ENCODE measurements at places on chromosomes 4 and X.

DNA sequence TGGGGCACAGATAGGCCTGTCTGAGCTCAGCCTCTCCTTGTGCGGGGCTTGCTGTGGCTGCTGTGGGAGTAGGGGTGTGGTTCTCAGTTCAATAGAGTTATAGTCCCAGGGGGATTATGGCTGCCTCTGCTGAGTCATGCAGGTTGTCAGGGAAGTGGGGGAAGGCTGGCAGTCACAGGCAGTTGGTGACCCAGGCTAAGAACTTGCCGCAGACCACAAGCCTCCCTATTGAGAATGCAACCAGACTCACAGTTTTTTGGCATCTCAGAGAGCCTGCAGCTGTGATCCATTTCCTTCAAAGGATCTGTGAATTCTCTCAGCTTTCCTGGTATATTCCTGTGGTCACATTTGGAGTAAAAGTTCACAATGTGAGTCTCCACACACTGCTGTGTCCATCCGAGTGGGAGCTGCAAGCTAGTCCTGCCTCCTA is 364.9 kb downstream of the ZNF674 start:
- DNase-seq = no peak

- DNase-seq = no peak
Measured at GRCh38 chr4:167233685-167234315, 494 bp downstream of the SPOCK3 start.

DNA sequence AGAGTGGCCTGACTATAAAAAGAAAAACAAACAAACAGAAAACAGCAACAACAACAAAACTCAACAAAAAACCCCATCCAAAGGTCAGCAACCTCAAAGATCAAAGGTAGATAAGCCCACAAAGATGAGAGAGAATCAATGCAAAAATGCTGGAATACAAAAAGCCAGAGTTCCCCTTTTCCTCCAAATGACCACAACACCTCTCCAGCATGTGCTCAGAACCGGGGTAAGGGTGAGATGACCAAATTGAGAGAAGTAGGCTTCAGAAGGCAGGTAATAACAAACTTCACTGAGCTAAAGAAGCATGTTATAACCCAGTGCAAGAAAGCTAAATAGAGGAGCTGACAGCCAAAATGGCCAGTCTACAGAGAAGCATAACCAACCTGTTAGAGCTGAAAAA is 43.5 kb upstream of the ANTXR2 start:
- no peak for DNase-seq

DNA sequence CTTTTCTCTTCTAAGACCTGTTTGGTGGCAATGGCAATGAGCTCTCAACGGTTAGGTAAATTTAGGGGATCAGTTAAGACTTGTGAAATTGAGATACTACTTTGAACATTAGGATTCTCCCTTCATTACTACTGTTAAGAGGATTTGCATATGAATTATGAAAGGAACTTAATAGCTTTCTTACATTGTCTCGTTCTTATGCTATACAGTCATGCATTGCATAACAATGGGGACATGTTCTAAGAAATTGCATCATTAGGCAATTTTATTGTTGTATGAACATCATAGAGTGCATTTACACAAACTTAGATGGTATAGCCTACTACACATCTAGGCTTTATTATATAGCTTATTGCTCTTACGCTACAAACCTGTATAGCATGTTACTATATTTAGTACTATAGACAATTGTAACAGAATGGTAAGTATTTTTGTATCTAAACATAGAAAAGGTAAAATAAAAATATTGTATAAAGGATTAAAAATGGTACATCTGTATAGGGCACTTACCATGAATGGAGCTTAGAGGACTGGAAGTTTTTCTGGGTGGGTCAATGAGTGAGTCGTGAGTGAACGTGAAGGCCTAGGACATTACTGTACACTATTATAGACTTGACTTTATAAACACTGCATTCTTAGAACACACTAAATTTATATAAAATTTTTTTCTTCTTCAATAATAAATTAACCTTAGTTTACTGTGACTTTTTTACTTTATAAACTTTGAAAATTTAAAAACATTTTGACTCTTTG is 62.5 kb downstream of the PAQR3 start:
- DNase-seq = no peak

DNA sequence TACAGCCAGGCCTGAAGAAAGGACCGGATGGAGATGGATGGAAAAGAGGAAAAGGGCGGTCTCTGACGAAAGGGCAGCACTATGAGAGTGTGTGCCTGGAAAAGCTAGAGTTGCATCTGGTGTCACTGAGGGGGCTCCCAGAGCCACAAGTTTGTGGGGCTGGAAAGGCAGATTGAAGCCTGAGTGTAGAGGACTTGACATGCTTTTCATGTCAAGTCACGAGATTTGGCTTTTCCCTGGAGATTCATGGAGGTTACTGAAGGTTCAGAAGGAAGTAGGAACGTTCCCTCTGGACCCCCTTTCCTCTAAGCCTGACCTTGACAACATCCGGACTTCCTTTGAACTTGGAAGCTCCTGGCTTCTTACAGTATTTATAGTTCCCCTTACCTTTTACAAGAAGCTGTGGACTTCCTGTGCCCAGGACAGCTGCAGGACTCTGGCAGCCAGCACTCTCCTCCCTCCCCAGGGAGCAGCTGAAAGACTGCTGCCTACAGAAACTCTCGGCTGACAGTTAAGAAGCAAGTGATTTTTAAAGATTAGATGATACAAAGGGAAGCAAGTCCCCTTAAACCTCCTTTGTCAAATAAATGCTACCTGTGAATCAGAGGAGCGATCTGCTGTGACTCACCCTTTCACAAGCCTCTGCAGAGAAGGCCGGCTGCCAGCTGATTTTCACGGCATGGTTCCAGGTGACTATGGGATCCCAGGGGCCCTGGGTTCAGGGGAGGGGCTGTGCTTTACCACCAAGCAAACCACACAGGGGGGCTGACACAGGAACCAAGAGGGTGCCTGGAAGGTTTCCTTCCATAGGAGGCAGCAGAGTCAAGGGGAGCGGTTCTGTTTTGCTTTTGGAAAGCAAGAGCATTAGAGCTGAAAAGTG is 72.9 kb upstream of the STIM2 start:
- no peak for DNase-seq

All from NCI-H2029 treated with DMSO at 0.1 percent for 48 hours (cell line).